Right lung (tissue), 10 donors: ENCODE measurements at places on chromosomes 1 and 21. TPM values are rescaled to one million over a fixed set of nuclear protein-coding genes. Genes with fewer than 3 reads are reported as not detected.

Gene RCSD1
- 19.9 TPM for polyA plus RNA-seq

Gene AGO1
- polyA plus RNA-seq, result 15.8 TPM

Gene DMBX1
- polyA plus RNA-seq, result not detected

Gene RAB13
- polyA plus RNA-seq, result 170 TPM

Gene ALPL
- 2.0 TPM for polyA plus RNA-seq

Gene OR4F29
- polyA plus RNA-seq, result not detected

Gene CACHD1
- 35.7 TPM for polyA plus RNA-seq

Gene PPIAL4G
- 0.15 TPM for polyA plus RNA-seq

Gene SGIP1
- polyA plus RNA-seq, result 8.2 TPM

Gene PDE4B
- polyA plus RNA-seq, result 30.4 TPM

Gene CD46
- 246 TPM for polyA plus RNA-seq

GRCh38 chr1:36524359-36525062, 41.8 kb upstream of the CSF3R start:
- DNase-seq, result no peak

GRCh38 chr21:33121715-33122475, 52.0 kb downstream of the OLIG1 start:
- no peak for DNase-seq

DNA sequence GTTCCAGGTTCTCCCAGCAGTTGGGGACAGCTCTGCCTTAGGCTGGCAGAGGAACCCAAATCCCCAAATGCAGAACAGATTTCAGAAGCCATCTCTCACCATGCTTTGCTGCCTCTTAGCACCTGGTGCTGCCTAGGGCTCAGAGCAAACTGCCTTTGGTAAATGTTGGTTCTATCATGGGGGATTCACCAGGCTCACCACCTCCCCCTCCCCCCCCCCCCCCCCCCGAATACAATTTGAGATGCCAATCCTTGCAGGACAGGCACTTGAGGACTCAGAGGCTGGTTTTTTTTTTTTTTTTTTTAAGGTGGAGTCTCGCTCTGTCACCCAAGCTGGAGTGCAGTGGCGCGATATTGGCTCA, 447 bp upstream of the PAQR6 start:
- DNase-seq, result no peak

DNA sequence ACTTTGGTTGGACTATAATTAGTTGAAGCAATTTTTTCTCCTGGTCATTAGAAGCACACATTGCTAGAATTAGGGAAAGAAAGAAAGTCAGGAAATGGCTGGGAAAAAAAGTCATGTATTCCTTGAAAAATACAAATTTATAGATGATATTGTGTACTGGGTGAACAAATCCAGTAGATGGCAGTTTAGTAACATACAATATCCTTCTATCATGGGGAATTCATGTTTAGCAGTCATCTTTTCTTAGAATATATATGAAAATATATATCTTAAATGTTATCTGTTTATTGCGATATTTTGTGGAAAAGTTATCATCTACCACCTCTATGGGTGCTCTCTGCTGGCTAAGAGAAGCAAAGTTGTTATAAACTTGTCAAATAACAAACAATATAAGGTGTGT, 13.1 kb upstream of the ZRANB2 start:
- DNase-seq, result peak; percentile 17

DNA sequence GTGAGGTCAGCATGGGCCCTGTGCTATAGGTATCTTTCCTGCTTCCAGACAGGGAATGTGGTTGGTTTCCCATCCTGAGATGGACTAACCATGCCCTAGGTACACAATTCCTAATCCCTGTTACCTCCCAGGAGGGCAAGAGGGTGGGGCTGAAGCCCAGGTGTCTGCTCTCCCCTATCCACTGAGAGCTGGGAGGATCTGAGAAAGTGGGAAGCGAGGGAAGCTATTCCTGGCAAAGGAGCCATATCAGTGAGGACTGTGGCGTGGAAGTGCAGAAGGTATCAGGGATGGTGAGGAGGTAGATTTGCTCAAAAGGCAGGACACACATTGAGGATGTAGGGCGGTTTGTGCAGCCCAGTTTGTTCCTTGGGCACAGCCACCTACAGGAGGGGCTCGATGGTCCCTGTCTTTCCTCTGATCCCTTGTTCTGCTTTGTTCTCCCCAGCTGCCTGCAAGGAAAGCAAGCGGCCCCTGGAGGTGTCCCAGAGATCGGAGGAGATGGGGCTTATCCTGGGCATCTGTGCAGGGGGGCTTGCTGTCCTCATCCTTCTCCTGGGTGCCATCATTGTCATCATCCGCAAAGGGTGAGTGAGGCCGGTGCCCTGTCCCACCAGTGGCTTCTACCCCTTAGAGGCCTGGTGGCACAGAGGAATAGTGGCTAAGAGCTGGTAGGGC, 48.1 kb downstream of the PTPRU start:
- DNase-seq, result no peak

GRCh38 chr1:115310581-115311473, 27.2 kb downstream of the NGF start:
- DNase-seq, result no peak

GRCh38 chr1:60448850-60449249, 375.3 kb upstream of the C1orf87 start:
- no peak for DNase-seq

- no peak for DNase-seq
Observed at GRCh38 chr1:40831001-40831732, 31.0 kb downstream of the CITED4 start.

- DNase-seq, result no peak
Observed at GRCh38 chr21:14321042-14321441, 61.9 kb downstream of the HSPA13 start.

DNA sequence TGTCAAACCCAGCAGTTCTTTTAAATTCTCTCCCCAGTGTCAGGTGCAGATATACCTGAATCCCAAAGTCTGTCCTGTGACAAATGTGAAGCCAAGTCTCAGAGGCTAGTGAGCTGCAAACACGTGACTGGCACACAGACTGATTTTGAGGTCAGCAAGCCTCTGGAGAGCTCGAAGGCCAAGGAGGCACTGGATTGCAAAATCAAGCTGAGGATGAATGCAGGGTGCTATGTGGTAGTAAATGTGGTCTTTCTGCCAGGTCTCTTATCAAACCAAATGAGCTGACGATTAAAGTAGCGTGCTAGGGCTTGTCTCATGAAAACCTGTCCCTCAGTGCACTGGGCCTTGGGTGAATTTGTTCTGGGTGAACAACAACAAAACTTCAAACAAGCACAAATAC, 20.6 kb downstream of the GPR3 start:
- no peak for DNase-seq

DNA sequence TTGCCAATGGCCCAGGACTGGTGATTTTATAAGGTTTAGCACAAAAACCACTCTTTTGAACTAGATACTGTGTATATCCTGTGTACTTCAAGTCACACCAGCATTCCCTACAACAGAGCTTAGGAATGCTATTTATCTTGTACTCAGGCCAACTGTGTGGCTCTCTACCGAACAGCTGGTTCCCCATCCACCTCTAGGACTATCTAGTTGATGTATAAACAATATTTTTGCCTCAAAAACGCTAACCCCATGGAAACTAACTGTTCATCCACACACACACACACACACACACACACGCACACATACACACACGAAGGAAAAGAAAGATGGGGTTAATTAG, 28.7 kb upstream of the SLC45A3 start:
- no peak for DNase-seq

DNA sequence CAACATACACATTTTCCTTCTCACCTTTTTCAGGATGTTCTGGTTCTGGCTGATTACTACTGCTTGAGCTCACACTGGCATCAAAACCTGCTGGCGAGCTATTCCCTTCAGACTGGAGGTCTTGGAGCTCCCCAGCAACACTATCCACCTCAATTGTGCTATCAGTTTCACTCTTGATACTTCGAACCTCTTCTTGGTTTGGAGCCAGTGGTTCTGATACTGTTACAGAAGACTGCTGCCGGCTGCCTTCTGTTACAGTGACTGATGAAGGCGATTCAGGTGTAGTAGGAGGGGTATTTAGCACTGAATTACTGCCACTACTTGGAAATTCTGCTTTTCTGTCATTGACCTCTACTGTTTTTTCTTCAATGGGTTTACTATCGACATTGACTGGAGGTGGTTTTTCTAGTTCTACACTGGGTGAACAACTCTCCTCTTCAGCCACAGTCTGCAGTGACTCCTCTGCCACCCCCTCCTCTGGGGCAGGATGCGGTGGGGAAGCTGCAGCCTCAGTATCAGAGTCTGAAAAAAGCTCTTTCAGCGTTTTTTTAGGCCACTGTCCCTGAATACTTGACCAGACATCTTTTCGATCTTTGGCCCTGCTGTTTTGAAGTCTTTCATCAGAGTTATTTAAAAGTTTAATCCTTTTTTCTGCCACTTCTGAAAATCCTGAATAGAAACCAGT, 20.7 kb upstream of the RBM34 start:
- no peak for DNase-seq

DNA sequence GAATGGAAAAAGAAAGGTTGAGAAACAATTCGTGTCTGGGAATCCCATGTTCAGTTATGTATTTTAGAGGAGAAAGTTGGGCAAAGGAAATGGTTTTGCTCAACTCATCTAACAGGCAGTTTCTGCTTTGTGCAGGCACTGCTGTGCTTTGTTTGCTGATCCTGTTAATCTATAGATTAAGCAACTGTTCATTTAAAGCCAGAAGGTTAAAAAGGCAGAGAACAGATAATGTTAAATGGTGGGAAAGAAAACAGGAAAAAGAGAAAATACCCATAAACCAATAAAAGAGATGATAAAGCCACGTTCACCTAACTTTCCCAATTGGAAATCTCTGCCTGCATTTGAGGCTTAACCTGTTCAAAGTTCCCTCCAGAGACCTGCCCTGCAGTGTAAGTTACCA, 70.0 kb downstream of the APP start:
- DNase-seq, result no peak

DNA sequence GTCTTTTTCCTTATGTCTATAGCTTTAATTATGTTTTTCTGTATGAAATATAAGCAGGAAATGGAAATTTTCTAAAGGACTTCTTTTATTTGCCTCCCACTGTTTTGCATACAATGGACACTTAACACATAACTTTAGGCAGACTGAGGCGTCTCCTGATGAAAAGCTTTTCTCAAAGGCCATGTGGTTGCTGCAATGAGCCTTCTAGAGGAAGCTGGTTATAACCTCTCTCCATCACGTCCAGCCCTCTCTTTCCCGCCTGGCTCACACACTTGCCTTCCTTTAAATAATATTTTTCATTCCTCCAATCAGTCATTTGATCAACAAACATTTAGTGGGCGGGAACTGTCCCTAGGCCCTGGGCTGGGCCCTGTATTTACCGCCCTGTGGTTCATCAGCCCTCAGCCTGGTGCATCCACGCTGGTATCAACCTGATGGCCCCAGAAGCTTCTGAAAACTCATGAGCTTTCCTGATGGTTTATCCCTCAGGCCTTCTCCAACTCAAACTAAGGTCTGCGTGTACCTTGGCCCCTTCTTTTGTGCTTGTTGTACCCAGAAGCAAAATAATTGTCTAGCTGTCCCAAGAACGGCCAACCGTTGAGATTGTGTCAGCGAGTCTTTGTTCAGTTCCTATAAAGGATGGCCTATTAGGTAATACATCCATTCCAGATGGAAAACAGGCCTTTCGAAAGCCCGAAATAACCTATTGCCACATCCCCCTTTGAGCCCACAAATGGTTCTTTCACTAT, 75.3 kb upstream of the LYST start:
- DNase-seq, result no peak

GRCh38 chr1:231357831-231358354, 19.8 kb downstream of the SPRTN start:
- DNase-seq, result peak; percentile 53

GRCh38 chr1:171740987-171741871, 636 bp downstream of the VAMP4 start:
- DNase-seq, result no peak

GRCh38 chr1:211577819-211578639, 932 bp downstream of the SLC30A1 start:
- DNase-seq, result peak; percentile 59

GRCh38 chr1:151898519-151898991, 10.8 kb downstream of the THEM4 start:
- DNase-seq, result no peak

DNA sequence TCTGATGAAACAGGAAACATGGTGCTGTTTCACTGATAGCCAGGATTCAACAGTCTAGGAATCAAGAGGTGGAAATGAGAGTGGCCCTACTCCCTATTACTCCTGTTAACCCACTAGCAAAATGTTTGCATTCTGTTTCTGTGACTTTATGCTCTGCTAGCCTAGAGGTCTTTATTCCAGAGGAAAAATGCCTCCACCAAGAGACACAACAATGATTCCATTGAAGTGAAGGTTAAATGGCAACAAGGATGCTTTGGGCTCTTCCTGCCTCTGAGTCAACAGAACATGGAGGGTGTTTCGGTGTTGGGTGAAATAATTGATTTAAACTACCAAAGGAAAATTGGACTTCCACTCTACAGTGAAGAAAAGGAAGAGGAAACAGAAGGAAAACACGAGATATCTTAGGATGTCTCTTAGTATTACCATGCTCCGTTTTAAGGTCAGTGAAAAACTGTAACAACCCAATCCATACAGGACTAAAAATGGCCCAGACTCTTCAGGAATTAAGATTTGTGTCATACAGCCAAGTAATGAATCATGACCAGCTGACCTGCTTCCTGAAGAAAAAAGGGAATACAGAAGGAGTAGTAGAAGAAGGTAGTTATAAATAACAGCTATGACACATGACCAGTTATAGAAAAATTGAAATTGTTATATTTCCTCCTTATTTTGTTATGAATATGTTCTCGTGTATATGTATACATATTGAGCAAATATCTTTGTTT, 1237.8 kb downstream of the NCAM2 start:
- DNase-seq, result no peak

DNA sequence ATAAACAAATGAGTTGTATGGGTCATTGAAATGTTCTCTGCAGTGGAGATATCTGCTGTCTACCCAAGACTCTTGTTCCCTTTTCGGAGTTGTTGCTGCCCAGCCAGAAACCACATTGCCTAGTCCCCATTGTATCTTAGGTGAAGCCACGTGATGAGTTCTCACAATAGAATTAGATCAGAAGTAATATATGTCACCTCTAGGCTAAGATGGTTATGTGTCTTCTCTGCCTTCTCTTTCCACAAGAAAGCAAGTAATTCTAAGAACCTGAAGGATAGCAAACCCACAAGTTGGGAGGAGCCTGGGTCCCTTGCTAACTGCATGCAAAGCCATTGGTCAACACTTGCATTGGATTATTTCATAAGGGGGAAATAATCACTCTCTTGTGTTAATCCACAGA, 76.6 kb downstream of the ADCY10 start:
- DNase-seq, result no peak

- DNase-seq, result no peak
Observed at GRCh38 chr21:27831177-27831576, 864.3 kb upstream of the ADAMTS5 start.
